Amniotic epithelial cell (primary cell): ENCODE measurements at places on chromosomes 11 and 22.

- no peak for DNase-seq
Measured at GRCh38 chr11:120395778-120396177, 59.6 kb downstream of the ARHGEF12 start.

DNA sequence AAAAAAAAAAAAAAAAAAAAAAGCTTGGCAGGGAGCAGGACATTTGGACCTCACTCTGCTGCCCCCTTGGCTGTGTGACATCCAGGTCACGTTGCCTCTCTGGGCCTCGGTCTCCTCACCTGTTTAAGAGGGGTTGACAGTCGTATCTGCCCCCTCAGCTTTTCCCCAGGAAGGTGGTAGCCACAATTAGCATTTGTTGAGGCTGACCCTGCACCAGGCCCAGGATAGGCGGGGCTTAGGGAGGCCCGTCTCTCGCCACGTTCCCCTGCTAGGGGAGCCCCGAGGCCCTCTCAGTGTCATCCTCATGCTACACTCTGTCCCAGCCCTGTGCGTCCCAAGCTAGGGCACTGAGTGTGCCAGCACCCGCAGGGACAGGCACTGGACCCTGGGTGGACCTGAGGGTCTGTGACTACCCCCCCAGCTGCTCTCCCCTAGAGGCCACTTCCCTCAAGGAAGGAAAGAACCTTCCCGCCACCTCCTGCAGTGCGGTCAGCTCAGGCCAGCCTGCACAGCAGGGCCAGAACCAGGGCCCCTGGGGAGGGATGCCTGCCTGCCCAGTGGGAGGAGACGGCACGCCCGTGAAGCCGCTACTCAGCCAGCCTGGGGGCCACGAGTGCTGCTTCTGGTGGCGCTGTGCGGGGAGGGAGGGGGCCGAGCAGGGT lies 38.5 kb upstream of the PPARA start:
- DNase-seq, result peak; percentile 34

- DNase-seq, result peak; percentile 97
Measured at GRCh38 chr11:61949169-61950034, 749 bp upstream of the BEST1 start.

DNA sequence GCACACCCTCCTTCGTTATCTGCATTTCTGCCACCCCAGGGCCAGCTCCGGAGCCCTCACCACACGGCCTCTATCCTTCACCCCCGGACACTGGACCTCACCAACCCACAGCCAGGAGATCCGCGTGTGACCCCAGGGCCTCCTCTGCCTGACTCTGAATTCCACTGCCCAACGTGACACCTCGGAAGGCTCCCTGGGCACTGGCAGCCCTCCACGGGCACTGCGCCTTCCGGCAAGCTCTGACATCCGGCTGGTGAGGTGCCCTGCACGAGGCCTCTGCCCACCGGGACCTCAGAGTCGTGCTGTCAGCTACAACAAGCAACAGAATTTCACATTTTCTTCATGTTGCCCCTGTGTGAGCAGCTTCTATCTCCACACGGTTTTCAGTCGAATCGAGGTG lies 148.3 kb downstream of the CRYBB2 start:
- DNase-seq, result no peak

DNA sequence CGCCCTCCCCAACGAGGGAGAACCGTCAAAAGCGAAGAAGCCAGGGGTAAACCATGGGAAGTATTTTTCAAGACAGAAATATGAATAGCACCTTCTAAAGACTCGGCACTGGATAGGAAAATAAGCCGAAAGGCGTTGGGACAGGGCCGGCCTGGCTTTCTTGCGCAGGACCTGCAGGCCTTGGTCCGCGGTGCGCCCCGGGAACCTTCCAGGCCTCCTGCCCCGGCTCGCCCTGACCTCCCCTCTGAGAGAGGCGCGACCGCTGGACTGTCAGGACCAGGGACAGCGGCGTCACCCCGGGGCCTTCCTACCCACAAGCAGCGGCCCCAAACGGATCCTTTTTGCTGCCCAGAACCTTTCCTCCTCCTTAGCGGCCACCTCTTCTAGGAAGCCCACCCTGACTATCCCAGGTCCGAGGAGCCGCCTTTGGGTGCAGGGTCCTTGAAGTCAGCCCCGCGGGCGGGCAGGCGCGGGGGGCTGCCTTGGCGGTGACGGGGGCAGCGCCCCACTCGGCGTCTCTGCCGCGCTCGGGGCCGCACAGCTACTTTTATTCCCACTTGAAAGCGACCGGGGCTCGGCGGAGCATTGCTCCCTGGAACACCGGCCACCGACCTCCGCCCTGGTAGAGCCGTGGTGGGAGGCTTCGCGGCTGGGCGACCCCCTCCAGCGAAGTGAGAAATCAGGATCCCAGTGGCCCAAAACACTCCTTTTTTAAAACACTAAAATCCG lies 650 bp upstream of the MAPK11 start:
- DNase-seq, result peak; percentile 64
